ENCODE measurements at places on chromosomes 6 and 20.

DNA sequence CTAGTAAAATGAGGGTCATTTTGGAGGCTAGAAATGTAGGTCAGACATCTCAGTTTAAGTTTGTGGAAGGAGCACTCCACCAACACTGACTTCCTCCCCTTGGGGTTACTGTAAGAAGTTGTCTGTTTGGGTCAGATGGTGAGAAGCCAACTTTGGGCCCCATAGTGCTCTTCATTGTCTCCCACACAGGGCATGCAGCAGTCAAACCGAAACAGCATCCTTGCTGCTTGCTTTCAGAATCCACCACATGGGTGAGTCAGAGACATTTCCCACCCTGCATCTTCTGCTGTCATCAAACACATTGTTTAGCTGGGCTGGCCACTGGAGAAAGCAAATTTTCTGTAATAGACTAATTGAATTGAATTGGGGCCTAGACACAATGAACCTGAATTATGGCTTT lies 16.8 kb downstream of the IL17F start:
- peak; percentile 87 for DNase-seq

- DNase-seq = no peak
These were observed 1.1 kb downstream of the WFDC5 start for GRCh38 chr20:45113865-45114264.

DNA sequence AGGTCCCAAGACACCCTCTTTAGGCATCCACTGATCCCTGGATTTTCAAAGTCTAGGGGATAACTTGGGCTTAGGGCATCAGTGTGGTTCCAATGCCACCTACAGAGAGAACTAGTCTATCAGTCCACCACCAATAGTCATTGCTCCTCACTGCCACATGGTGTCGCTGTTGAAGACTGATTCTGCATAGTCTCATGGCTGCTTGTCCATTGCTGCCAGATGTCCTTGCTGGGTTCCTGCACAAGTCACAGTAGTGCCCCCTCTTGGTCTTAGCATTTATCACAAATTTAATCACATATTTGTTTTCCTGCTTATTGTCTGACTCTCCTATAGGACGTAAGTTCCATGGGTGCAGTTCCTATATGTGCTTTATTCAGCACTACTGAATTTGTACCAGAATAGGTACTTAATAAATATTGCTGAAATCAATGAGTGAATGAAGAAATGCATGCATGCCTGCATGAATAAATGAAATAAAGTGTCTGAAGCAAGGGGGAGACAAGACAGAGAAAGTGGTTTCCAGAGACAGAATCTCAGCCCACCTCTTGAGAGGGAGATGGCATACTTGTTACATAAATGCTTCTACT lies 45.9 kb upstream of the RALY start:
- DNase-seq = peak; percentile 58

DNA sequence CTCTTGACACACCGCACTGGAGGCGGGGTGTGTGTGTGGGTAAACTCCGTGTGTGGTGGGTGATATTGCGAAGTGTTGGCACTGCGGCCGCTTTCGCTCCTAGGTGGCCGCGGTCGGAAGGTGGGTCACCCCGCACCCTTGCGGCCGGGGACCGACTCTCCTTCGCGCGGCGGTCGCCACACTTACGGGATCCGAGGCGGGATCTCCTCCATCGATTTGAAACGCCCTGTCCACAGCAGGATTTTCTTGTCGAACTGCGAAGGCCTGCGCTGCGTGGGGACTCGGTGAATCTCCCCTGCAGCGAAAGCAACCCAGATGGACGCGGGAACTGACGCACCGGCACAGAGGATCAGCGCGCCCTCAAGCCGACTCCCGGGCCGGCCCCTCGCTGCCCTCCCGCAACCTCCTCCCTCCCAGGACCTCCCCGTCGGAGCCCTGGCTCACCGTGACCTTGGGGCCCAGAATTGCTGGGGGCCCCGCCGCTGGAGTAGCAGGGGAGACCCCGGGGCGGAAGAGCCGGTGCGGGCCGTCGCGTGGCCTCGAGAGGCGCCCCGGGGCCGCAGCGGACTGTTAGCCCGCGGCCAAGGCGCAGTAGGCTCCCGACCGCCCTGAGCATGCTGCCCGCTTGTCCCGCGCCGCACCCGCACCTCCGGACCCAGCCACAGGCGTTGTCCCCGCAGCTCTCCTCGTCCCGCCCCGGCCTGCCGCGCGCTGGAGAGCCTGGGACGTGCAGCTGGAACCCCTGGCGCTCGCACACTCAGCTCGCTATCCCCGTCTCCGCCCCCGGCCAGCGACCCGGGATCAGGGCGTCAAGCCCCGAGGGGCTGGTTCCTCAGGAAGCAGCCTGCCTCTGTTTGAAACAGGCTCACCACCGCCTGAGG lies at the start of gene FAM162B:
Gene FAM162B (minus strand): TSS at position 759 of the 881 bp plus-strand sequence. CDS start 143 bp downstream, at position 616.
- peak; percentile 2 for DNase-seq
